Tibial nerve (tissue), 4 donors: ENCODE measurements at places on chromosomes 1 and 21.

GRCh38 chr21:36288651-36289243 lies 31.2 kb upstream of the MORC3 start:
- DNase-seq = no peak

GRCh38 chr1:93021539-93022134 lies 57.4 kb upstream of the MTF2 start:
- no peak for DNase-seq

DNA sequence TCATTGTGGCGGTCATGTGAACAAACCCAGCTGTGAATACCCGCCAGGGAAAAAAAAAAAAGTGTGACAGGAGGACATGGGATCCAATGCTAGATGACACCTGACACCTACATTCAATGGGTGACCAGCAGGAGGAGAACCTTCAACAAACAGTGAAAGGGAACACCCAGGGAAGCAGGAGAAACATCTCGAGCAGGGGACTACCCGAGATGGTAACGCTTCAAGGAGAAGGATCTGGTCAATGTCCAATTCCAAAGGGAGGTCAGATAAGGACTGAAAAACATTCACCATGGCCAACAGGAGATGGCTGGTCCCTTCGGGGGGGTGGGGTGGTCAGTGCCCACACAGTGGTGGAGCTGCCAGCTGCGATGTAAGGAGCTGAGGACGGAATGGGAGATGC lies 46.3 kb downstream of the PTPN14 start:
- DNase-seq = no peak

- no peak for DNase-seq
These were observed 182.9 kb downstream of the BACH1 start for GRCh38 chr21:29481641-29482040.

GRCh38 chr1:158200527-158200926 lies 19.8 kb downstream of the CD1D start:
- DNase-seq = no peak

- DNase-seq = no peak
These were observed 25.4 kb downstream of the ECE1 start for GRCh38 chr1:21264898-21265297.
